ENCODE measurements at places on chromosomes 12 and 14. TPM values are rescaled to one million over a fixed set of nuclear protein-coding genes. Genes with fewer than 3 reads are reported as not detected.

DNA sequence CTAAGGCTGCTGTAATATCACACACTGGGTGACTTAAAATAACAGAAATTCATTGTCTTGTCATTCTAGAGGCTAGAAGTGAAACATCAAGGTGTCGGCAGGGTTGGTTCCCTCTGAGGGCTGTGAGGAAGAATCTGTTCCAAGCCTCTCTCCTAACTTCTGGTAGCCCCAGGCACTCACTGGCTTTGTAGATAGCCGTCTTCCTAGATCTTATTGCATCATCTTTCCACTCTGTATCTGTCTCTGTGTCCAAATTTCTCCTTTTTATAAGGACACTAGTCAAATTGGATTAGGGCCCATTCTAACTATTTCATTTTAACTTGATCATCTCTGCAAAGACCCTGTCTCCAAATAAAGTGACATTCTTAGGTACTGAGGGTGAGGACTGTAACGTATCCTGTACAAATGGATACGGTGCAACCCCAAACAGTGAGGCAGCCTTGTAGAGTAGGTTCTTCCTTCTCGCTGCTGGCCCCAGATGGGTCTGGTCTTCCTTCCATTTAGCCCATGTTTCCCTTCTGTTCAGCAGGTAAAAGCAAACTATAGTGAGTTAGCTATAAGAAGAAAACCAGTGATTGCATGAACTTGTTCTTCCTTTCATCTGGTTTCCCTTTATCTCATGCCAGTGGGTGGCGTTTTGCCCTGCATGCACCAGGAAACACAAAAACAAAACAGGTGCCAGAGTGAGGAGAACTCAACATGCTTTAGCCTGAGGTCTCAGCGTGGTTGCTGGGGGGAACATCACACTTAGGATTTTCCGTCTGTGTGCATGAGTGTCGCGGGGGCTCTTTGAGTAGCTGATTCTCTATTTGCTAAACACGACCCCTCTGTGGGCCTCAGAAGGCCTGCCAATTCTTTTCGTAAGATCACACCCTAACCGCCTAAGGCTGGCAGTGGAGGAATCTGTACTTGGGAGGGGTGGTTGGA, 19.5 kb downstream of the TTC9 start:
- peaks cover 2% of the 10 kb centered on the region for H3K27me3 ChIP-seq
- no peaks in the 10 kb centered on the region for H3K36me3 ChIP-seq
- H3K4me1 ChIP-seq = peaks cover 7% of the 10 kb centered on the region
- no peak for DNase-seq
- no peak overlapping the region for H3K27ac ChIP-seq
- H3K4me3 ChIP-seq = no peak overlapping the region

The CFAP54 gene
- 5.1 TPM for total RNA-seq

DNA sequence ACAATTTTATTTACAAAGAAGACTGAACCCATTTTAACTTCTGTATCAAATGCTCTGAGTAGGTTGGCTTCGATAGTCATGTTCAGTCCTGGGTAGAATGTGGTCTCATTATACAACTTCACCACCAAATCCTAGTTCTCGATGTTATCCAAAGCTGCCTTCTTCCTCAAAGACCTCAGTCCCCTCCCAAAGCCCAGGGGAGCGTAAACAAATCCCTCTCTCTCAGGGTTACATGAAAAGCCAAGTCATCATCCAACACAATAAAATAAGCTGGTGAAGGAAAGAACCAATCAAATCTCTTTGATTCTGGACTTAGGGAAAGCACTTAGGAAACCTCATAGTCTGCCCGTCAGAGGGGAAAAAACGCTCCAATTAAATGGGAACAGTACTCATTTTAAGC, 9.1 kb downstream of the PTCSC3 start:
- no peaks in the 10 kb centered on the region for H3K36me3 ChIP-seq
- H3K27ac ChIP-seq = no peak overlapping the region
- H3K4me1 ChIP-seq = no peaks in the 10 kb centered on the region
- no peaks in the 10 kb centered on the region for H3K27me3 ChIP-seq
- H3K4me3 ChIP-seq = no peak overlapping the region

- H3K27me3 ChIP-seq = no peaks in the 10 kb centered on the region
- H3K36me3 ChIP-seq = no peaks in the 10 kb centered on the region
- peak; percentile 54 for DNase-seq
- H3K4me1 ChIP-seq = no peaks in the 10 kb centered on the region
- H3K27ac ChIP-seq = no peak overlapping the region
- no peak overlapping the region for H3K4me3 ChIP-seq
These were observed 77.0 kb upstream of the FOXN3 start for GRCh38 chr14:89493877-89494634.

The BCL11B gene
- total RNA-seq = under 0.01 TPM

DNA sequence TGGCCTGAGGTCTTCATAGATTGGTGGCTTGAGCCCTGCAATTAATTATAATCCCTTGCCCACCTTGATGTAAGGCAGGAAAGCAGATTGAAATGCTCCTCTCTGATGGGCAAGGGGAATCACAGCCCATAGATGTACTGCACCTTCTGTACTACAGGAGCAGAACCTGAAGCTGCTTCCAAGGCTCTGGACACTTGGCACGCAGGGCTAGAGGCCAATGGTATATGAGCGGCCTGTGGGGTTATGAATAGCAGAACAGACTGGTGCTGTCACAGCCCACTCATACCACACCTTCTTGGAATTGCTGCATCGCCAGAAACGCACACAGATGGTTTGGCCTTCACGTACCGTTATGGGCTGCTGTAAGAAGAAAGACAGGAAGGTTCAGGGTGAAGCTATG, 1.7 kb upstream of the RBM23 start:
- no peaks in the 10 kb centered on the region for H3K4me1 ChIP-seq
- no peak overlapping the region for H3K4me3 ChIP-seq
- no peak overlapping the region for H3K27ac ChIP-seq

Data from fibroblast of lung (primary cell).